Endothelial cell of umbilical vein (primary cell): ENCODE measurements at places on chromosomes 4 and X. TPM values are rescaled to one million over a fixed set of nuclear protein-coding genes. Genes with fewer than 3 reads are reported as not detected.

- DNase-seq = no peak
Observed at GRCh38 chr4:152901205-152901604, 34.9 kb upstream of the FHDC1 start.

The GNRHR gene
- not detected in 2 replicates for total RNA-seq

DNA sequence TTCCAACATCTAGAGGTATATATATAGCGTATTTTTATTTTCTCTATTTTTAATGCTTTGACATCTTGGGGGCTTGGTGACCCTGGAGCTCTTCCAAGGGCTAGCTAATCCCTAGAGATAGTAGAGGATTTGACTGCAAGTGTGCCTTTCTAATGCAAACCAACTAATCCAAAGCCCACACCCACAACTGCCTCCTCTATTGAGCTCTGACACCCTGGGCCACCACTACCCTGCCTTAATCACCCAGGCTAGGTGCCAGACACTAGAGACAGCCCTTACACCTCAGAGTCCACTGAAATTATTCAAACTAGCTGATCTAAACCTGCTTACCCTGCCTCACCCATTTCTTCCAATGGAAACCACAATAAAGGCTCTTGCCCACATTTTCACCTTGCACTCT is 69.6 kb upstream of the ATXN3L start:
- no peak for DNase-seq

DNA sequence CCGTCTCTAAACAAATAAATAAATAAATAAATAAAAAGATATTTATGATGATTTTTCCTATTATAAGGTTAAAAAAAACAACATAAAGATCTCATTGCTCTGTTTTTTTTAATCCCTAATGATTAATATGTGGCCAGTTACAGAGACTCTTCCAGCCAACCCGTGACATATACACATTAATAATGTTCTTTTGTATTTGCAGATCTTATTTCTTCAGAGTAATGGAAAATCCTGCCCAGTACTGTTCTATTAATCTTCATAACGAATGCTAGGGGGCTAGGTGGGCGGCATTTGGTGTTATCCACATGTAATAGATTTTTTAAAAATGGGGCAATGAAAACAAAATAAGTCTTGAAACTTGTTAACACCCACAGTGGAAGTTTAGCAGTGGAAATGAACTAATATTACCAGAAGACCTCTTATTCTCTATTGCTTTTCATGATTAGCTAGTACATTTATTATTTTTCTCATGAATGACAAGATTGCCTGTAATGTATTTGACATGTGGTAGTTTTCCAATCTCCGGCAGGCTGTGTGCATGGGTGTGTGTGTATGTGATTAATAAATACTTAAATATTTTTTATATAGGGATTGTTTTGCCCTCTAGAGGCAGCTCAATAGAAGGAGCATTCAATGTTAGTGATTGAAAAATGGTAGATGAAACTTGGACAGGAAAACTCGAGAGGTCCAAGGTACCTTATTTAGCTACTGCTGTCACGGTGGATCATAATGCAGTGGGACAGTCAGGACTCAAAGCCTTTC is 457.4 kb downstream of the IL1RAPL1 start:
- peak; percentile 29 for DNase-seq

DNA sequence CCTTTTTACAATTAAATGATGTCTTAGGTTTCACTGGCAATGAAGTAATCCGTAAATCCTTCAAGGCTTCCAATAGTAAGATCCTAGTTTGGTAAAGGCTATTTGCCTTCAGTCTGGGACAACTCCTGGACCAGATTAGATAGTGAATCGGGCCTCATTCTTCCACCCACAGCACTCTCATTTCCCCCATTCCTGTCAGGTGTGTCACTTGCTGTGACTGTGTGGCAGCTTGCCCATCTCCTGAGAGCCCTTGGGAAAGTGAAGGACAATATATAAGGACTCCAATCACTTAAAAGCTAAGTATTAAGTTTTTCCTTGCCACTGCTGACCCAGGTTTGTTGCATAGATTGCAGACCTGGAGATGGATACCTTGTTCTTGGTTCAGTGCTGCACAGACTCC is 3.3 kb upstream of the GASK1B start:
- peak; percentile 33 for DNase-seq

DNA sequence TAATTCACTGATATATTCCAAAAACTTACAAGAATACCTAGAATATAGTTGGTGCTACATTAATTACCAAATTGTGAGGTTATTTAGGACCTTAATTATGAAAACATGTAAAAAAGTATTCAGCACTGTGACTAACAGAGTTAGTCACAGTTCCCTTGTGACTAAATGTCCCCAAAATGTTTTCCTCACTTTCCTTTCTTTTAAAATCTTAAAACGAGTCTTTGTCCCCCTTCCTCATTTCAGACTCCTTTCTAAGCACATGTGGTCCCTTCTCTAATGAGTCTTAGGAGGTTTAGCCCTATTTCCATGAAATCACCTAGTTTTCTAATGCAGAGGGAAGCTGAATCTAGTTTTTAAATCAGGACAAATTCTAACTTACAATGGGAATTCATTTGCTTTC is 175.0 kb downstream of the PPP3CA start:
- no peak for DNase-seq

- DNase-seq = peak; percentile 94
Observed at GRCh38 chr4:57102050-57102624, 8.0 kb downstream of the IGFBP7 start.
